Osteocyte (in vitro differentiated cells): ENCODE measurements at places on chromosomes 6 and 20. TPM values are rescaled to one million over a fixed set of nuclear protein-coding genes. Genes with fewer than 3 reads are reported as not detected.

- no peak overlapping the region for H3K27ac ChIP-seq
- no peak overlapping the region for H3K4me3 ChIP-seq
- H3K4me1 ChIP-seq, result peaks cover 4% of the 10 kb centered on the region
- H3K27me3 ChIP-seq, result no peaks in the 10 kb centered on the region
- no peak for DNase-seq
- peaks cover 2% of the 10 kb centered on the region for H3K36me3 ChIP-seq
Measured at GRCh38 chr6:91646649-91647048, 1059.8 kb upstream of the MAP3K7 start.

DNA sequence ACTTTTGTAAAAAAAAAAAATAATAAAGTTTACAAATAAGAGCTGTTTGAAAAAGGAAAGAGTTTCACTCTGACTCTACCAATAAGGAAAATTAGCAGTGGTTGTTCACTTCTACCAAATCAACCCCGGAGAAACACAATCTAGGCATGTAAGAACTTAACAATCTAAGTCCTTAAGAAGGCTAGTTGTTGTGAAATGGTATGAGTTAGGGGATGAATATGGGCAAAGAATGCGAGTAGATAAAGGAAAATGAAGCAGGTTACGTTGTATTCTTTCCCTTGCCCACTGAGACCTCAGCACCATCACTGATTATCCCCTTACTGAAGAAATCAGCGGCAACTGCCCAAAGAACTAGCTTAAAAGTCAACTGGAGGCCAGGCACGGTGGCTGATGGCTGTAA, 15.4 kb downstream of the MOCS1 start:
- no peak overlapping the region for H3K27ac ChIP-seq
- H3K4me3 ChIP-seq, result no peak overlapping the region
- no peak for DNase-seq
- no peaks in the 10 kb centered on the region for H3K27me3 ChIP-seq
- peaks cover 45% of the 10 kb centered on the region for H3K36me3 ChIP-seq

DNA sequence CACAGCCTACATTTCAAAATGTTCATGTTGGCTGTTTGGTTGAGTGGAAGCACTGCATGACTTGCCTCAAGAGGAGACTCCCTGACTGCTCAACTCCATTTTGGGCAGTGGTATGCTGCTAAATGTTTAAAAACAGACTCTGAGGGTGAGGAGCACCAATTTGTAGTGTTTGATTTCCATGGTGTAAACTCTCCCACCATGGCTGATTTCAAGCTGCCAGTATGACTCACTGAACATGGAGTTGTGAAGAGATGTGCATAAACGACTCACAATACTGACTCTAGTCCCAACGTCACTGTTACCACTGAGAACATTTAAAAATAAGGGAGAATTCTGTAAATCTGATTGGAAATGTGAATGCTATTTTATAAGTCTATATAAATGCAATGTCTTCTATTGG, 70.4 kb downstream of the BACH2 start:
- H3K4me3 ChIP-seq, result no peak overlapping the region
- H3K36me3 ChIP-seq, result no peaks in the 10 kb centered on the region
- peaks cover 9% of the 10 kb centered on the region for H3K4me1 ChIP-seq
- no peaks in the 10 kb centered on the region for H3K27me3 ChIP-seq
- no peak overlapping the region for H3K27ac ChIP-seq

HLA-DPB1 gene
- total RNA-seq, result 4.7 and 5.5 TPM in 2 replicates

- no peak for DNase-seq
- H3K36me3 ChIP-seq, result peaks cover 31% of the 10 kb centered on the region
- H3K27me3 ChIP-seq, result no peaks in the 10 kb centered on the region
Measured at GRCh38 chr20:62345681-62346370, 21.3 kb downstream of the LAMA5 start.

FOXF2 gene
- 1.5 and 1.8 TPM in 2 replicates for total RNA-seq

DNA sequence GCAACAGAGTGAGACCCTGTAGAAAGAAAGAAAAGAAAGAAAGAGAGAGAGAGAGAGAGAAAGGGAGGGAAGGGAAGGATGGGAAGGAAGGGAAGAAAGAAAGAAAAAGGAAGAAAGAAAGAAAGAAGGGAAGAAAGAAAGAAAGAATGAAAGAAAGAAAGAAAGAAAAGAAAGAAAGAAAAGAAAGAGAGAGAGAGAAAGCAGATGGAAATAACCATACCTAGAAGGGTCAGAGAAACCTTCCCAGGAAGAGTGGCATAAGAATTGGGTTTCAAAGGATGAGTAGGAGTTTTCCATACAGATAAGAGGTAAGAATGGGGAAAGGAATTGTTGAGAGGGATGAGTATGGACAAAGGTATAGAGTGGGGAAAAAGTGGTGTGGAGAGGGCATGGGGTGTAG, 54.6 kb upstream of the SLC32A1 start:
- H3K4me3 ChIP-seq, result no peak overlapping the region
- peaks cover 56% of the 10 kb centered on the region for H3K27me3 ChIP-seq
- H3K27ac ChIP-seq, result no peak overlapping the region

DNA sequence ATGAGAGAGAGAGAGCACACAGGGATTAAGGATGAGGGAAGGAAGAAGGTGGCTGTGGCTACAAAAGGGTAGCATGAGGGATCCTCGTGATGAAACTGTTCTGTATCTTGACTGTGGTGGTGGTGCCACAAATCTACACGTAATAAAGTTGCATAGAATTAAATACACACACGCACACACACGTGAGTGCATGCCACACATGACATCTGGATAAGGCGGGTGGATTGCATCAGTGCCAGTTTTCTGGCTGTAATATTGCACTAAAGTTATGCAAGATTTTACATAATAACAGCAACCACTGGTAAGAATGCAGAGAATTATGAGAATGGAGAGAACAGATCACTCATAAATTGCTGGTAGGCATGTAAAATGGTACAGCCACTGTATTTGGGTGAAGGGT, 16.9 kb upstream of the STK35 start:
- H3K36me3 ChIP-seq, result no peaks in the 10 kb centered on the region
- H3K4me1 ChIP-seq, result no peaks in the 10 kb centered on the region
- H3K27ac ChIP-seq, result no peak overlapping the region
- no peak overlapping the region for H3K4me3 ChIP-seq

DNA sequence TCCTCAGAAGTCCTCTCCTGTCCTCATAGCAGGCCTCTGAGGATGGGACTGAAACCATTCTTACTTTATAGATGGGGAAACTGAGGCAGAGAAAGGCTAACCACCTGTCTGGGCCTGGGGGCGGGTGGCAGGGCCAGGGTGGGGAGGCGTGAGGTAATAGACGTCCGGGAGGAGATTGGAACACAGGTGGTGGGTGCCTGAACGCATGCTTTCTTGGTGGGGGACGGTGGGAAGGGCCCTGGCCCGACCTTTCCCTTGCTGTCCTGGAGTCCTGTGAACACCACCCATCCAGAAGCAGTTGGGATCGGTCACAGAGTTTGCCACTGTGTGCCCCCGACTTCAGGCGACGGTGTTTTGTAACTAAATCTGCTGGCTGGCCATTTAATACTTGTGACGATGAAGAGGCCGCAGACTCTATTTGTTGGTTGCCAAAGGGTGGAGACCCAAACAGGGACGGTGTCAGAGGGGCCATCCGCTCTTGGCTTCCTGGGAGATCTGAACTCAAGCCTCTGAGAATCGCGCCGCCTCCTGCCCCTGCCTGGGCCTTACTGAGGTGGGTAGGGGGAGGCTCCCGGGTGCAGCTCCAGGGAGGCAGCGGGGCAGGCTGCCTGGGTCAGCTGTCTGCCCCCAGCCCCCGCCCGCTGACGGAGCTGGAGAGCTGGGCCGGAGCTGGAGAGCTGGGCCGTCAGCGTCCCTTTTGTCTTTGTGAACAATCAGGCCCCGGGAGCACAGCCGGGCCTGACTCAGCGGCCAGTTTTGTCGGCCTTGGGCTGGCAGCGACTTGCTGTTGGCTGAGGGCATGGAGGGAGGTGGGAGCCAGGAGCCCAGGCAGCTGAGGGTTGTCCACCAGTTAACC, 4.1 kb downstream of the RBM38 start:
- H3K4me1 ChIP-seq, result peaks cover 69% of the 10 kb centered on the region
- peaks cover 16% of the 10 kb centered on the region for H3K36me3 ChIP-seq
- H3K4me3 ChIP-seq, result no peak overlapping the region

DNA sequence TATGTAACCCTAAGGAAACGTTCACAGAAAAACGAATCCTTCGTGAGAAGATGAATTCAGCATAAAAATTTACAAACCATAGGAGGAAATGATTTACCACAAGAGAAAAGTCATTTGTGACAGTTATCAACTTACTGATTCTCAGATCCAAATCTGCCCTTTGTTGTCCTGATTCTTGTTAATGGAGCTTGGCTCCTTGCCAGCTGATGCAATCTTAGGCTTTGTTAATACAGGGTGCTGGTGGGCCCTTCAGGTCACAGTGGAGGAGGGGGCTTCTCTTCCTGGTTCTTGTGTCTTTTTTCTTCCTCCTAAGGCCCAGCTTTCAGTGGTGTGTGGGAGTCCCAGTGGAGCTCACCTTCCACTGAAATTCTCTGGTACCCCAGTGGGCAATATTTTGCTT, 108.4 kb upstream of the MAP3K7 start:
- no peak for DNase-seq
- peaks cover 7% of the 10 kb centered on the region for H3K27me3 ChIP-seq
- H3K36me3 ChIP-seq, result no peaks in the 10 kb centered on the region
- H3K4me1 ChIP-seq, result no peaks in the 10 kb centered on the region
- H3K27ac ChIP-seq, result no peak overlapping the region

TNXB gene
- total RNA-seq, result 13.1 and 13.9 TPM in 2 replicates

RFX6 gene
- total RNA-seq, result not detected in 2 replicates

GRCh38 chr20:33013701-33014326, 6.3 kb downstream of the BPIFB2 start:
- H3K4me3 ChIP-seq, result no peak overlapping the region
- H3K36me3 ChIP-seq, result no peaks in the 10 kb centered on the region
- DNase-seq, result no peak
- no peak overlapping the region for H3K27ac ChIP-seq
- peaks cover 6% of the 10 kb centered on the region for H3K27me3 ChIP-seq

GRCh38 chr6:71706523-71706922, 179.8 kb upstream of the RIMS1 start:
- H3K27me3 ChIP-seq, result peaks cover 11% of the 10 kb centered on the region
- DNase-seq, result no peak
- no peak overlapping the region for H3K27ac ChIP-seq
- no peak overlapping the region for H3K4me3 ChIP-seq

ENPP5 gene
- not detected in 2 replicates for total RNA-seq

DNA sequence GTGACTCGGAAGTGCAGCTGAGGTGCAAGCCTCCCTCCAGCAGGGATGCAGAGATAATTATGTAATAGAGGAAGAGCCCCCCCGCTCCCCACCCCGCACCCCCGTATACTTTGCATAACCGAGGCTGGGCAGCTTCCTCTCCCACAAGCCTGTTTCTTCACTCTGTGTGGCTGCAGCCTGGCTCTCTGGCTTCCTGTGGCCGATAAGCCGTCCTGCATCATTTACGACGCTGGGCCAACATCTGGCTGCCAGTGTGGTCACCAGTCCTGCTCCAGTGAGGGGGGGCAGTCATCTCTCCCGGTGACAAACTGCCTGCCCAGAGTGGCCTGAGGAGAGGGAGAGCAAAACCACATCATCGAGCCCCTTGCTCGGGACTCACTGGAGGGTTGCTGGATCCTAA, 59.2 kb downstream of the RBM38 start:
- no peaks in the 10 kb centered on the region for H3K36me3 ChIP-seq
- no peak overlapping the region for H3K4me3 ChIP-seq
- no peak for DNase-seq
- H3K27ac ChIP-seq, result no peak overlapping the region
- H3K27me3 ChIP-seq, result peaks cover 46% of the 10 kb centered on the region

C20orf144 gene
- 0.13 and 0.37 TPM in 2 replicates for total RNA-seq

GRCh38 chr6:64489763-64490162, 854.2 kb downstream of the PHF3 start:
- no peak overlapping the region for H3K4me3 ChIP-seq
- no peak overlapping the region for H3K27ac ChIP-seq
- no peak for DNase-seq
- peaks cover 33% of the 10 kb centered on the region for H3K27me3 ChIP-seq
- no peaks in the 10 kb centered on the region for H3K4me1 ChIP-seq
